Progenitor cell of endocrine pancreas (in vitro differentiated cells): ENCODE measurements at places on chromosomes 6 and 20. TPM values are rescaled to one million over a fixed set of nuclear protein-coding genes. Genes with fewer than 3 reads are reported as not detected.

POM121L2 gene
- not detected in 2 replicates for total RNA-seq

GRM1 gene
- total RNA-seq, result 0.40 and 0.41 TPM in 2 replicates

GRCh38 chr6:117627533-117627932 is 25.2 kb upstream of the GOPC start:
- no peak for DNase-seq
- no peaks in the 10 kb centered on the region for H3K27me3 ChIP-seq
- H3K4me3 ChIP-seq, result no peak overlapping the region
- H3K4me1 ChIP-seq, result peaks cover 2% of the 10 kb centered on the region
- H3K27ac ChIP-seq, result no peak overlapping the region

DNA sequence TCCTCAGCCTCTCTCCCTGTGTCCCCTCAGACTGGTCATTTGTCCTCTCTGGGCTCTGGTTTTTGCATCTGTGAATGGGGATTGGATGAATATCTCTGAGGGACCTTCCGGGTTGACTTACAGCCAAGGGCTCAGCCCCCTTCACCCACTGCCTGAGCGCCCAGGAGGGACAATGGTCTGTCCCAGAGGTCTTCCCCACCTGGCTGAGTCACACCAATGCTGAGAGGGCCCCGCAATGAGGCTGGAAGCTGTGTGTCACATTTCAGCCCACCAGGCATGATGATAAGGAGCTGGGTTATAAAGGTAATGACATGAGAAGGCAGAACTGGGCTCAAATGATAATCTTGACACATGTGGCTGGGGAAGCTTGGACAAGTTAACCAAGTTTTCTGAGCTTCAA is 70.5 kb downstream of the TOX2 start:
- no peaks in the 10 kb centered on the region for H3K27me3 ChIP-seq
- H3K4me3 ChIP-seq, result no peak overlapping the region
- DNase-seq, result no peak
- H3K36me3 ChIP-seq, result no peaks in the 10 kb centered on the region

- H3K4me1 ChIP-seq, result no peaks in the 10 kb centered on the region
- peaks cover 5% of the 10 kb centered on the region for H3K27me3 ChIP-seq
- H3K4me3 ChIP-seq, result no peak overlapping the region
- H3K27ac ChIP-seq, result no peak overlapping the region
- no peaks in the 10 kb centered on the region for H3K36me3 ChIP-seq
These were observed 117.2 kb downstream of the SYCP2 start for GRCh38 chr20:59816146-59816738.
